ENCODE measurements at places on chromosomes 5 and 9. TPM values are rescaled to one million over a fixed set of nuclear protein-coding genes. Genes with fewer than 3 reads are reported as not detected.

Gene ASPN
- total RNA-seq = 4.7 TPM

Gene ZNF483
- total RNA-seq = 5.8 TPM

Gene RASGEF1C
- not detected for total RNA-seq

Gene CAPSL
- not detected for total RNA-seq

Gene IFNA2
- not detected for total RNA-seq

Gene TBC1D2
- 51.6 TPM for total RNA-seq
